Germinal center (tissue), 1 donor: ENCODE measurements at places on chromosomes 4 and X.
A peak's percentile ranks its signal among the peaks of the same experiment; 100 is the strongest.

- DNase-seq, result no peak
These were observed 700 bp downstream of the ARAF start for GRCh38 chrX:47561659-47562151.

GRCh38 chr4:140098455-140099160 is 55.4 kb downstream of the MAML3 start:
- DNase-seq, result no peak

DNA sequence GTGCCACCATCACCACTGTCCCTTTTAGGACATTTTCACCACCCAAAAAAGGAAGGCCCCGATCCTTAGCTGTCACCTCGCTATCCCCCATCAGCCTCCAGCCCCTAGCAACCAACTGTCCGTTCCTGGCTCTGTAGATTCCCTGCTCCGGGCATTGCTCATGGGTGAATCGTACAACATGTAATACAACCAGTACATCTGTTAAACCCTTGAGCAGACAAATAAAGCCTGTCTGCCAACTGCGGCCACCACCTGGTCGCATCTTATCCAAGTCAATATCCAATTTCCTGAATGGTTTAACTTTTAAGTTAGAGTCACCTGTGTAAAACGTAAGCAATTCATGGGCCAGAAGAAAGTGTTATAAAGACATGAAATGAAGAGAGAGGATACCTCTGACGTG is 251.9 kb downstream of the AFAP1 start:
- no peak for DNase-seq

- DNase-seq, result no peak
These were observed 42.3 kb downstream of the QRFPR start for GRCh38 chr4:121338518-121338917.

- no peak for DNase-seq
These were observed 63.1 kb downstream of the NPY2R start for GRCh38 chr4:155271557-155271956.

DNA sequence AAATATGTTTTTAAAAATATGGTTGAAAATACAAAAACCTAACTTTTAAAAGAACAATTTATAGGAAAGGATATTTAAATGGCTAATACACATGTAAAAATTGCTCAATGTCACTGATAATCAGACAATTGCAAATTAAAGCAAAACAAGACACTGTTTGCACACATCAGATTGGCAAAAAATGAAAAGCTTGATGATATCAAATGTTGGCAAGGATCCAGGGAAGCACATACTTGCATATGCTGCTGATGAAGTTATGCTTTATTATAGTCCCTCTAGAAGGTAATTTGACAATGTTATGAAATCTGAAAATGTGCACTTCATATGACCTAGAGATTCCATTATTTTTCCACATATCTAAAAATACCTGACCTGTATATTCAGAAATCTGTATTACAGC is 45.7 kb upstream of the EPGN start:
- no peak for DNase-seq

- no peak for DNase-seq
These were observed 76.5 kb upstream of the CLDN34 start for GRCh38 chrX:9890681-9891091.

DNA sequence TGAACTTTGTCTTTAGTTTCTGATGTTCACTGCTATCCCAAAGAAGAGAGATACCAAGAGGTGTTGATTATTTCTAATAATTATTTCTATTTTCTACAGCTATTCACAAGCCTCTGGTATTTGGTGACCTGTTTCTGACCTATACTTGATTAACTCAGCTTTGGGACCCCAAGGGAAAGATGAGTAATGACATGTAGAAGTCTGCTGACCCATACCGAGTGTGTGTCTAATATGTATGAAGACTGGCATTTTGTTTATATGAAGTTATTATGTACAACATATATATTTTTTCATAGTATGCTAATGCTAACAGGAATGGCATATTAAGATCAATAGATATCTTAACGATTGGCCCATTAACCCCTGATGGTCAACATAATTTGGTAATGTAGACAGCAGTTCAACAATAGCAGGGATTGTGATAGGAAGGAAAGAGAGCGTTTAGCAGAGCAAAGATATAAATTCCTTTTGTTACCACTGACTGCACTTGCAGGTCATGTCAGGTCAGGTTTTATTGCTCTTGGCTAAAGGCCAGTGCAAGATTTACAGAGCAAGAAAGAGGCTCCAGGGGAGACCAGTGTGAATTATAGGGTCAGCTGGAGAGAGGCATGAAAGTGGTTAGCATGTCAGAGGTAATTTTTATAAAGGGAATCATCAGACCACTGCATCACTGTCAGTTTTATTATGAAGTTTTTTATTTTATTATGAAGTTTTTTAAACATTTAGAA is 94.7 kb upstream of the DIPK2B start:
- no peak for DNase-seq

- DNase-seq, result no peak
These were observed 43.2 kb downstream of the CDKL5 start for GRCh38 chrX:18468599-18468998.

- no peak for DNase-seq
These were observed 14.9 kb downstream of the ADAM29 start for GRCh38 chr4:174933083-174933482.

DNA sequence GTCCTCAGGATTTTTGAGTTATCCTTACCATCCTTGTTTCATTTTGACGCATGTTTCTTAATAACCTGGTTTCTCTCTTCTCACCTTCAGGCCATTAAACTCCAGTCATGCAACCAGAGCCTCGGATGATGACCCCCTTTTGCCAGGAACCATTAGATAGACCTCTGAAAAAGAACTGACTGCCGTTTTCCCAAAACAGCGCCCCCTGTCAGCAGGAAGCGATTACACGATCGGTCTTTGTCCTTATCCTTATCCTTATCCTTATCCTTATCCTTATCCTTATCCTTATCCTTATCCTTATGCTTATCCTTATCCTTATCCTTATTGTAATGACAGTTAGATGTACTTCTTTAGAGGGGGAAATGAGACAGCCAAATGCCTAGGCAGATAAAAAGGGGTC is 148.4 kb upstream of the ITM2A start:
- DNase-seq, result no peak

- no peak for DNase-seq
These were observed 97.1 kb downstream of the IQCM start for GRCh38 chr4:149718500-149718899.

- no peak for DNase-seq
These were observed 14.0 kb upstream of the IGFBP7 start for GRCh38 chr4:57124145-57124544.

DNA sequence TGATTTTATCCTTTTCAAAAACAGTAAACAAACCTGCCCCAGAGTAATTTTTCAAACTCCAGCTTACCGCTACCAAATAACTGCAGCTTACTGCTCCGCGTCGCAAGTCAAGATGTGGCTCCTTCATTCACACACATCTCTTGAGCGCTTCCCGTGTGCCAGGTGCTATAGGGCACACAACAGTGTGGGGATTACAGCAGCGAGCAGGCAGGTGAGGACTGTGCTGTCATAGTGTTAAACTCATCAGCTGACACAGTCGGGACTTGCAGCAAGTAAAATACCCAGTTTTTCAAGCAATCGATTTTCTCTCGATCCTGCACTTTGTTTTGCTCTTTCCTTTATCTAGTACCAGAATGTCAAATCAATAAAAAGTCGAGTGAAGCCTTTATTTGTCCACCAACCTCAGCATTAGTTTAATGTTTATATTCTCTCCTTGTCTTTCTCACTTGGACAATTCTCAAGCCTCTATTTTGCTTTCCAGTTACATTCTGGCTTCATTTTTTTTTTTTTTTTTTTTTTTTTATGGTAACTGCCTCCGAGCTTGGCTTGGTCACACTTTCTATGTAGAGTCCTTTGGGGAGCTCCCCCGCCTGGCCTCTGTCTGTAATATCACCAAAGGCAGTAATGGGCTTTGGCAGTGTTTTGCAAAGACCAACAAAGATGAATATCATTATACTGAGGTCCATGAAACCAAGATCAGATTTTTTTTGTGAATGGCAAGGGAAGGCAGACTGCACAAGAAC is 8.3 kb upstream of the ASB5 start:
- DNase-seq, result peak; percentile 34

- DNase-seq, result no peak
These were observed 289.2 kb downstream of the FBXW7 start for GRCh38 chr4:152246659-152247058.

- no peak for DNase-seq
These were observed 582.8 kb upstream of the CPEB2 start for GRCh38 chr4:14419516-14419915.

- DNase-seq, result no peak
These were observed 391.0 kb downstream of the SPRY1 start for GRCh38 chr4:123787512-123788080.

DNA sequence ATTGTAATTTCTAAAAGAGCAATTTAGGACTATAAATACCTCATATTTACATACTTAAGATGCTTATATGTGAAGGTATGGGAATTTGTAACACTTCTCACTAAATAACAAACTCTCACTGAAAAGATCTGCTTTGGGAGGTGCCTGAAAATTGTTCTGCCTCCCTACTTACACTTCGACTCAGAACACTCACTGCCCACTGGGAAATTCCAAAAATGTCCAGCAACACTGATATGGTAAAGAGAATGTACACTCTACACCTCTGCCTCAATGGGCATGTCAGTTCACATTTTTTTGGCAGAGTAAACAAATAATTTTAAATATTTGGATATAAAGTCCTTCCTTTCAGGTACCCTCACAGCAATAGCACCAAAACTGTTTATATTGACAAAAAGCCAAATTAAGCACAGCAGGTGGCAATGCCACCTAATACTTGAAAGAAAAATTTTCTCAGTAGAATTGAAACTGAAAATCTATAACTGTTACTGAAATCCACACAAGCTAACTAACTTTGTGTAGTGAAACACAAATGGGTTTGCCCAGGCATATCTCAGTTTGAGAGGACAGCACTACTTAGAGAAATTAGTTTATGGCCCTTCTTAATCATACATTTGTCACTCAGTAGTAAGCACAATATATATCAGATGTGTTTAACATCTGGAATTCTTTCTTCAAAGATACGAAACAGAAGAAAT is 67.1 kb downstream of the PRDM5 start:
- DNase-seq, result no peak

GRCh38 chr4:107423677-107424405 is 296.2 kb downstream of the PAPSS1 start:
- no peak for DNase-seq

GRCh38 chr4:137961051-137961438 is 281.1 kb downstream of the SLC7A11 start:
- no peak for DNase-seq

GRCh38 chrX:110414273-110414672 is 55.6 kb downstream of the RTL9 start:
- DNase-seq, result no peak

DNA sequence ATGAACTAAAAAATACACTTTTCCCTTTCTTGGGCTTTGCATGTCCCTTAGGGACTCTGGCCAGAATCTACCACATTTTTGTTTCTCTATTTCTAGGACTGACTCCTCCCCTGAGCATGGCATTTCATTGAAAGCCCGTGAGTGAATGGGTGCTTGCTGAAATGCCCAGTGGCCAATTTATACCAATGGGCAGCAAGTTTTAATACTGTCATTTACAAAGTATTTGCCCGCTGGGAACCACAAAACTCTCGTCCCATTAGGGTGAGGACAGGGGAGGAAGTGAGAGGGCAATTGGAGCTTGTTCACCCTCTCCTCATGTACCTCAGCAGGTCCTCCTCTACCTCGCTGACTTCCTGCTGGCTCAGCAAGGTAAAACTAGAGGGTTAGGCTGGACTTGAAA is 1.1 kb downstream of the SRPX2 start:
- DNase-seq, result no peak

- DNase-seq, result no peak
These were observed 93.7 kb upstream of the MSX1 start for GRCh38 chr4:4765811-4766210.

GRCh38 chrX:68719904-68720614 is 72.6 kb downstream of the STARD8 start:
- DNase-seq, result no peak

GRCh38 chr4:177293208-177294033 is 16.3 kb upstream of the NEIL3 start:
- no peak for DNase-seq

- DNase-seq, result no peak
These were observed 219.9 kb upstream of the GLRA2 start for GRCh38 chrX:14309431-14309830.

DNA sequence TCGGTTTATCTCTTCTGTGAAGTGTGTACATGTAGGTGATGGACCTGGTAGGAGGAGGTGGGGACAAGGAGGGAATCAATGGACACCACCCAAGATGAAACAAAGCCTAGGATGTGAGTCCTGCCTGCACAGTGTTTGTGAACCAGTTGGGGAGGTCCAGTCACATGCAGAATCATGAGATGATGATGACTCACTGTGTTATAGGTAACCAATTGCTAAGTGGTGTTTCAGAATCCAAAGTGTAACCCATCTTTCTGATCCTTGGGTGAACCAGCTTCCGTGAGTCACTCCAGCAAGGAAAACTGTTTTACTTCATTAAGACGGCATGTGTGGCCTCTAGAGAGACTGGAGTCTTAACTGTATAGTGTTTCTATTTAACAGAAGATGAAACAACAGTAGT is 57.9 kb upstream of the HPF1 start:
- no peak for DNase-seq

DNA sequence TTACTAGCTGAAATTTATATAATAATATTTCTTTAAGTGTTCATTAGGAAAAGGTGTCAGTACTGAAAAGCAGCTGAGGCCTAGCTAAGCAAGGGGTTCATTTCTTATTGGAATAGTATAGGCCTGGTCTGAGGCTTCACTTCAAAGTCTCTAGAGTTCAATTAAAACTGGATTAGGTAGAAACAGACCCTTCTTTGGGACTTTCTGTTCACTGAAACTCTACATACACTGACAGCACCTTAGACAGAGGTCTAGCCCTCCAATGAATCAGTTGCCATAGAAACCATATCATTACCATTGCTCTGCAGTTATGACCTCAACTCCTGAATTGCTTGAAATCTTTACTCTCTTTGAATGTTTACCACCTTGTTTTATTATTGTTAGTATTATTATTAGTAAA is 86.4 kb upstream of the MAB21L2 start:
- no peak for DNase-seq

- DNase-seq, result no peak
These were observed 28.5 kb upstream of the MANBA start for GRCh38 chr4:102789317-102789717.
